ENCODE measurements at places on chromosomes 11 and 22.

DNA sequence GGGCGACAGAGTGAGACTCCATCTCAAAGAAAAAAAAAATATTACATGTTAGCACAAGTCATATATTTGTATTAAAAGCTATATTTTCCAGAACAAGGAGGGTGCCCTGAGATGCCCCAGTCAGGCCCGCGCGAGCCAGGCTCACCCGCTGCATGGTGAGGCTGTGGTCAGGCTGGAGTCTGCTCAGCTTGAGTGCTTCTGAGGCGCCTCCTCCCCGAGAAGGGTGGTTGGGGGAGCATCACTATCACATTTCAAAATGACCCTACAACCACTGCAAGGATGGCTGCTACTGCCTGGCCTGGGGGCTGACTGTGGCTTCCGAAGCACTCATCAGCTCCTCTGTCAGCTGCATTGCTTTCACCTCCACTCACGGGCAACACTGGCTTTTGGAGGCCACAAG lies 77.1 kb downstream of the SCUBE1 start:
- no peak overlapping the region for H3K27ac ChIP-seq
- no peaks in the 10 kb centered on the region for H3K36me3 ChIP-seq
- peaks cover 24% of the 10 kb centered on the region for H3K4me1 ChIP-seq
- no peaks in the 10 kb centered on the region for H3K27me3 ChIP-seq
- no peak overlapping the region for H3K4me3 ChIP-seq

DNA sequence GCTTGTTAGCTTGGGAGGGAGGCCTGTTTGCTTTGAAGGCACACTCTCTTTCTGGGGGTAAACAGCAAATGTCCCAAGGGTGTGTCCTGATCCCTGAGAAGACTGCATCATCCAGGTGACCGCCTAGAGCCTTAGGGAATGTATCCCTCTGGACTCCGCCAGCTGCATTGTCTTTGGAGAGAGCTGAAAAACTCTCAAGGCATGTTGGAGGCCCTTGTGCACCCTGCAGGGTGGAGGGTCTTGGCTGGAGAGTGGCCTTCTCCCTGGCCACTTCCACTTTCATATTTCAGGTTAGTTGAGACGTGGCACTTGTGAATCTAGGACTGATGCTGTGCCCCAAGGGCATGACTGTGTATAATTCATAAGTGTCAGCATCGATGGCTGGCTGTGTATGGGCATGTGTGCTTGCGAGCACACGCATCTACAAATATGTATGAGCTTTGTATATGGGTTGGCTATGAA lies 70.6 kb downstream of the ZBTB16 start:
- H3K4me1 ChIP-seq: peaks cover 6% of the 10 kb centered on the region
- no peak overlapping the region for H3K4me3 ChIP-seq
- no peak overlapping the region for H3K27ac ChIP-seq
- H3K27me3 ChIP-seq: no peaks in the 10 kb centered on the region

- H3K27ac ChIP-seq: no peak overlapping the region
- peaks cover 2% of the 10 kb centered on the region for H3K27me3 ChIP-seq
- no peaks in the 10 kb centered on the region for H3K4me1 ChIP-seq
- H3K4me3 ChIP-seq: no peak overlapping the region
Observed at GRCh38 chr11:5289696-5290095, 12.1 kb downstream of the OR51B4 start.

DNA sequence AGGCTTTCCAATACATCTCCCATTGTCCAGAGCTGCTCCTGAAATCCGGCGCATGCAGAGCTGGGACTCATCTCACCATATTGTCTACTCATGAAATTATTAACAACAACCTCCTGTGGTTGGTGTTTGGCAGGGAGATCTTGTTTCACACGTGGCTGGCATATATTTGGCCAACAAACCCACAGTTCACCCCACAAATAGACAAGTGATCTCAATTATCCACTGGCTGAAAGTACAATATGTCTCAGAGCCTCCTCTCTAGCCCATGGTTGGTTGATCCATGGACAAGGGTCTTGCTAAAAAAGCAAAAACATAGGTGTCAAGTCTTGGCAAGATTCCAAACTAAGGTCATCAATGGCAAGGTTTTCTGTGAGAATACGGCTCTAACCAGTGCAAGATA lies 386.9 kb downstream of the ETS1 start:
- no peak for DNase-seq
- no peaks in the 10 kb centered on the region for H3K27me3 ChIP-seq
- H3K27ac ChIP-seq: no peak overlapping the region
- H3K36me3 ChIP-seq: no peaks in the 10 kb centered on the region

GRCh38 chr11:3866836-3867208 lies 11.4 kb downstream of the STIM1 start:
- H3K27ac ChIP-seq: peak overlapping the region; percentile 94
- H3K4me3 ChIP-seq: peak overlapping the region; percentile 51
- no peaks in the 10 kb centered on the region for H3K27me3 ChIP-seq
- H3K4me1 ChIP-seq: peaks cover 87% of the 10 kb centered on the region
- H3K36me3 ChIP-seq: peaks cover 20% of the 10 kb centered on the region
- no peak for DNase-seq

DNA sequence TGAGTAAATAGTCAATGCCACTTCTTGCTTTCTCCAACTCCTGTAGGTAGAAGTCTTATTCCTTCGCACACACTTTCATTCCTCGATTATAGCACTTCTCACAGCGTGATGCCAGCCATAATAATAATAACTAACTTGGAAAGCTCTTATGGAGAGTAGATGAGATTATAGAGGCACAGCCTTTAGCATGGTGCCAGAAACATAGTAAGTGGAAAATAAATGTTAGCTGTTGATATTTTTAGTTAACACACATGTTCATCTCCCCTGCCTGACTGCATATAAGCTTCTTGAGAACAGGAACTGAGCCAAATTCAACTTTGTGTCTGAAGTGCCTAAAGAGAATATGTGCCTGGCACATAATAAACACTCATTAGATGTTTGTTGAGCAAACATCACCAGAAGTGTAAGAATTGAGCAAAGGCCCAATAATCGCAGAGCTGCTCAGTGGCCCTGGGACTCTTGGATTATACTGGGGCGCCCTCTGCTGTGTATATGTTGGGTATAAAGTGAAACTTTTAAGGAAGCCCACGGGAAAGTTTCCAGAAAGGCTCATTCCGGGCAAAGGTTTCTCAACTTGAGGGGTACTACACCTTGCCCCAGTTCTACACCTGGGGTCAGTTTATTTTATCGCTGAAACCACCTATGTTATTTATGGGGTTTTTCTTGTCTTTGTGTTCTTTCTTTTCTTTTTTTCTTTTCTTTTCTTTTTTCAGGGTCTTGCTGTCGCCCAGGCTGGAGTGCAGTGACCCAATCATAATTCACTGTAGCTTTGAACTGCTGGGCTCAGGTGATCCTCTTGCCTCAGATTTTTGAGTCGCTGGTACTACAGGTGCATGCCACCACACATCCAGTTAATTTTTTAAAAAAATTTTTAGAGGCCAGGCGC lies 22.3 kb downstream of the SLN start:
- H3K4me1 ChIP-seq: no peaks in the 10 kb centered on the region
- H3K27ac ChIP-seq: no peak overlapping the region
- no peaks in the 10 kb centered on the region for H3K36me3 ChIP-seq
- H3K4me3 ChIP-seq: no peak overlapping the region
- peak; percentile 81 for DNase-seq
- H3K27me3 ChIP-seq: peaks cover 19% of the 10 kb centered on the region

DNA sequence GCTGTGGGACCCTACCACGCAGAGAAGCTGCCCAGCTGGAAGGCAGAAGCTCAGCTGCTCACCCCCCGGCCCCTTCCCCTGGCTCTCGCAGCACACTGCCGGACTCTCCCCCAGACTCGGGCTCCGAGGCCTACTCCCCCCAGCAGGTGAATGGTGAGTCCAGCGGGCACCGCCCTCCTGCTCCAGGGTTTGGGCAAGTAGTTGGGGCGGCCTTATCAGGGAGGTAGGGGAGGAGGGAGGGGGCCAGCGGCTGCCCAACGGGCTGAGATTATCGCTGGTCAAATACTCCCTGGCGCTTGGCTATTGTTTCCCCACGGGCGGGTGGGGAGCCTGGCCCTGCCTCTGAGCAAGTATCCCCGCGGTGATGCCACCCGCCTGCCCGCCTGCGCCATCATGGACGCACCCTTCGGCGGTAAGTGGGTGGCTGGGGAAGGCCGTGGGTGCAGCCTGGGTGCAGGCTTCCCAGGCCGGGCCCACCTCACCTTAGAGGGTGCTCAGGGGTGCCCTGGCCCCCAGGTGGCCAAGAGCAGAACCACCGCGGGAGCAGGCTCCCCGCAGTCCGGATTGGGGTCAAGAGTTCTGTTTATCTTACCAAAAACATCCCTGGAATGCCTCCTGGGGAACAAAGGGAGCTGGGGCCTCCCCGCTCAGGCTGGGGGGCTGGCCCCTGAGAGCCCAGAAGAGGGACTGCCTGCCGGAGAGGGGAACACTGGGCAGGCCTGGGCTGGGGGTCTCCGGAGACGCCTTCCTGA lies 16.9 kb downstream of the MYRF start:
- DNase-seq: no peak
- H3K4me1 ChIP-seq: no peaks in the 10 kb centered on the region
- no peaks in the 10 kb centered on the region for H3K36me3 ChIP-seq
- no peak overlapping the region for H3K4me3 ChIP-seq
- no peak overlapping the region for H3K27ac ChIP-seq
- no peaks in the 10 kb centered on the region for H3K27me3 ChIP-seq

DNA sequence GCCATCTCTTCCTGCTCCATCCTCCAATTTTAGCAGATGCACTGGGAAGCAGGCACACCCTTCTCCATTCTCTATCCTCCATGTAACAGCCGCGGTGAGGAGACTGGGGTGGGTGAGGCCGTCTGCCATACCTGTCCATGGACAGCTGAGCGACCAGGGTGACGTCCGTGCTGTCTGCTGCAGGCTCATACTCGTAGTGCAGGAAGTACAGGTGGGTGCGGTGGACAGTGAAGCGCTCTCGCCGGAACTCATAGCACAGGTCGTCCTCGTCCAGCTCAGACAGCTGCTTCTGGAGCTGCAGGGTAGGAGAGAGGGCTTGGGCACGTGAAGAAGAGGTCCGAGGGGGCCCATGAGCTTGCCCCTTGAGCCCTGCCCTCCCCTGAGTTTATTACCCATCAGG lies 257.8 kb upstream of the SYN3 start:
- no peak overlapping the region for H3K4me3 ChIP-seq
- no peaks in the 10 kb centered on the region for H3K4me1 ChIP-seq
- no peak overlapping the region for H3K27ac ChIP-seq
- H3K27me3 ChIP-seq: peaks cover 3% of the 10 kb centered on the region

- H3K27me3 ChIP-seq: no peaks in the 10 kb centered on the region
- no peak overlapping the region for H3K27ac ChIP-seq
- H3K4me1 ChIP-seq: no peaks in the 10 kb centered on the region
- peak; percentile 6 for DNase-seq
- no peak overlapping the region for H3K4me3 ChIP-seq
Observed at GRCh38 chr22:42799461-42800405, 57.3 kb downstream of the ARFGAP3 start.

GRCh38 chr22:33380789-33381530 lies 322.8 kb upstream of the SYN3 start:
- no peak overlapping the region for H3K27ac ChIP-seq
- H3K36me3 ChIP-seq: no peaks in the 10 kb centered on the region
- DNase-seq: no peak
- H3K4me1 ChIP-seq: no peaks in the 10 kb centered on the region
- no peaks in the 10 kb centered on the region for H3K27me3 ChIP-seq

GRCh38 chr22:27574002-27574366 lies 227.6 kb downstream of the MN1 start:
- no peak for DNase-seq
- H3K27me3 ChIP-seq: peaks cover 23% of the 10 kb centered on the region
- H3K4me1 ChIP-seq: no peaks in the 10 kb centered on the region
- no peak overlapping the region for H3K27ac ChIP-seq
- H3K4me3 ChIP-seq: no peak overlapping the region

DNA sequence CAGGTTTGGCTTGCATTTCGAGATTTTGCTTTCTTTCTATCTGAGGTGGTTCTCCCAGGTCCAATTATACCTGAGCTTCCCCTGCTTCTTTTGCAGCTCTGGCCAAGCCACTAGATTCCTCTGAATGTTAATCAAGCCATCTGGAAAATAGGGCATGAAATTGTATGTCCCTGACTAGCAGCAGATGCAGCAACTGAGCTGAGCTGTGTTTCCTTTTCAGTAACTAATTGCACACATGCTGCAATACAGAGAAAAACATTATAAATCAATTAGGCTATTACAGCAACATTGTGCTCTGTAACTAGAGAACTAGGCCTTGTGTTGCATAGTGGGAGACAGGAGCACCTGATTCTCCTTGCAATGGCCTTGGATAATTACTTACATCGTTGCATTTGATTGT lies 408.3 kb downstream of the ETS1 start:
- no peaks in the 10 kb centered on the region for H3K27me3 ChIP-seq
- H3K4me3 ChIP-seq: no peak overlapping the region
- peaks cover 27% of the 10 kb centered on the region for H3K4me1 ChIP-seq
- H3K27ac ChIP-seq: no peak overlapping the region
- H3K36me3 ChIP-seq: peaks cover under 1% of the 10 kb centered on the region

DNA sequence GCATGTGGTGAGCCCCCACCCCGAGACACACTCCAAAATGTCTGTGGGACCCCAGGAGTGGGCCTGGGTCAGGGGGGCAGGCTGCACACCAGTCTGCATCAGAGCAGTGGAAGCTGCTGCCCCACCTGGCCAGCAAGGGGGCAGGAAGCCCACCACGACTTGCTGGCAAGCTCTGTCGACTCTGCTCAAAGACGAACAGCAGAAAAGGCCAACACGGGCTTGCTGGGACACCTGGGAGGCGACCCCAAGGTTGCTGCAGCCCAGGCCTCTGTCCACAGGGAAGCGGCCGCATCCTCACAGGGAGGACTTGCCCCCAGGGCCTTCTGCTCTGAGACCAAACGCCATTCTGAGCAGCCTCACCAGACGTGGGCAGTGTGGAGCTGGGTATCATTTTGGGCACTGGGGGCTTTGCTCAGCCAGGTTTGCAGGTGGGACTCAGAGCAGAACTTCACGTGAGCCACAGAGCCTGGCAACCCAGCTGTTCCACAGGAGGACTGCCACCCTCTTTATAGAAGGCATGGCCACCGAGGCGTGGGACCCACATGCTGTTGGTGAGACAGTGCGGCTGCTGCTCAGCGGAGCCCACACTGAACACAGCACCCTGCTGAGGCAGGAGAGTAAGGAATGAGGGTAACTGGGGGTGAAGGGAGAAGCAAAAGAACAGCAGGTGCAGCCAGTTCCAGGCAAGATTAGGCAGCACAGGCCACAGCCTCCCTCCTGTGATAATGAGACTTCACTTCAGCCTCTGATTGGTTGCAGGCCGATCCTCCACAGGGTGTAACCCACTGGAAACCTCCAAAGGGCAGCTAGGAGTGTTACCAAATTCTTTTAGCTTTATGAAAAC lies 11.0 kb downstream of the IL17REL start:
- H3K4me1 ChIP-seq: peaks cover 10% of the 10 kb centered on the region
- H3K27me3 ChIP-seq: peaks cover 11% of the 10 kb centered on the region
- H3K27ac ChIP-seq: no peak overlapping the region
- H3K4me3 ChIP-seq: no peak overlapping the region
- DNase-seq: no peak
- no peaks in the 10 kb centered on the region for H3K36me3 ChIP-seq

DNA sequence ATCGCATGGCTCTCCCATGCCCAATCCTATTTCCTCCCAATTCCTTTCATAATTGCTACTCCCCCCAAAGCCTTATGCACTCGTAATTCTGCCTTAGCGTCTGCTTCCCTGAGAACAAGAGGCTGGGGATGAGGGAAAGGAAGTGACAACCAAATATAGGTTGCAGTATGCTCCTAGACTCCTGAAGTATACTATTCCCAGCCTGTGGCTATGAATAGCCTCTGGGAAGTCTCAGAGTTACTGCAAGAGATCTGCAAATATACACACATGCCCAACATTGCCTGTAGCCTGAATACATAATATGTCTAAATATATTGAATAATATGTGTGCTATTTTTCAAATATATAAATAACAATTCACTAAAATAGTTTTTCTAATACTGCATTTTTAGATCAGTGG lies 96.1 kb upstream of the CD44 start:
- H3K27ac ChIP-seq: no peak overlapping the region
- no peaks in the 10 kb centered on the region for H3K27me3 ChIP-seq
- H3K36me3 ChIP-seq: peaks cover 12% of the 10 kb centered on the region
- DNase-seq: no peak
- no peak overlapping the region for H3K4me3 ChIP-seq

Data from activated CD8-positive, alpha-beta T cell treated with anti-CD3 and anti-CD28 coated beads for 36 hours (primary cell).